KG1 (cell line): ENCODE measurements at places on chromosomes 1 and 21.
A peak's percentile ranks its signal among the peaks of the same experiment; 100 is the strongest.

DNA sequence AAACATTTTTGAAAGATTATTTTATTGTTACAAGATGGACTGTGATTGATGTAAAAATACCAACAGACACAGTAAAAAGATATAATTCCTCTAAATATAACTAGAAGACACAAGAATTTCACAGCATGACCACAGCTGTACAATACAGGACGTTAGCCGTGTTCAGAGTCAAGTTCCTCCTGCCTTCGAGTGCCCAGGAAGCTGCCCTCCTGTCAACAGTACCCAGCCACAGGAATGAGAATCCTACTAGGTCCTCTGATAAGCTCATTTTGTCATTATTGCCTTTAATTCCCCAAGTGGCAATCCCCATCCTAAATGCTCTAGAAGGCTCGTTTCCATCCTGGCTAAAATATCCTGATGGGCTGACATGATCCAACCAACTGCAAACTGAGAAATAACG, 16.4 kb upstream of the CAPN2 start:
- no peak for DNase-seq

GRCh38 chr1:224526771-224527170, 89.3 kb upstream of the CNIH3 start:
- DNase-seq, result no peak

DNA sequence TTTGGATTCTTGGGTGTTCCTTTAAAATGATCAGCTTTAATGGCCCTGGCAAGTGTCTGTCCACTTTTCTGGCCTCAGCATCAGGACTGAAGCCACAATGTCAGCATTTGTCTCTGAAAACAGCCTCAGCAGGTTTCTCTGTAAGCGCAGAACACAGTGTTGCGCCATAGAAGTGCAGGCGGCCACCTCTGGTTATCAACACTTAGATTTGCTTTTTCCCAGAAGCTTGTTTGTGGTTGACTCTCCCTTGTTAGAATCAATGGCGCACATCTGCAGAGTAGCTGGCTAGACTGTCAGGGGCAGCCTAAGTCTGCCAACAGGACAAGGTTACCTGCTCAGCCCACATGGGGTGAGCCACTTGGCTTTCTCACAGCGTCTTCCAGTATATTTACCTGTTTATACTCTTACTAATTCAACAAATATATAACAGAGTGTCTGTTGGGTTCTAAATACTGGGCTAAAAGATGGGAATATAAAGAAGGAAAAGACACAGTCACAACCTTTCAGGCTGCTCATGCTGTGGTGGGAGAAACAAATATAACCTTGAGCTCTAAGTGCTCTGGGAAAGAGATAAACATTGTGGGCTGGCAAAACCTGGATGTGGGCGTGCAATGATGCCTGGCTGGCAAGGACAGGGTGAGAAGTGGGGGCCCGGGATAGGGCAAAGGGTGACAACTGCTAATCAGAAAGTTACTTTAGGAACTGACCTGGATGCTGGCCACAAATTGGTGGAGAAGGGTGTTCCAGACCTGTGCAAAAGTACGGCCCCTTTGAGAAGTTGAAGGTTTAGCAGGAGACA, 149.3 kb upstream of the KIAA0040 start:
- no peak for DNase-seq

GRCh38 chr1:89815611-89816010, 5.2 kb upstream of the LRRC8D start:
- peak; percentile 31 for DNase-seq

- no peak for DNase-seq
These were observed 5.3 kb upstream of the WNT9A start for GRCh38 chr1:227953022-227953412.

GRCh38 chr1:55632906-55633305, 417.7 kb upstream of the USP24 start:
- DNase-seq, result no peak

DNA sequence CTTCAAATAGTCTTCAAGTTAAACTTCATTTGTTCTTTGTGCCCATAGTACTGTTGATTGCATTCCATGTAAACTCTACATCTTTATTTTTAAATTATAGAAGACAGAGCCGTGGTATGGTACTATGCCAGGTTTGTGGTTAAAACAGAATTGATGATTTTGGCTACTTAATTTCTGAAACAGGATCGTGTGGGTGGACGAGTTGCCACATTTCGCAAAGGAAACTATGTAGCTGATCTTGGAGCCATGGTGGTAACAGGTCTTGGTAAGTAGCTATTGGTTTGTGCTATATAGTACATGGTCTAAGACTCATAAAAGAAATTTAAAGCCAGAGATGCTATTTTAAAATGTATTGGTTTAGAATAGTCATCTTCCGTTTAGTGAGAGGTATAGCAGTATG, 38.0 kb downstream of the KDM1A start:
- no peak for DNase-seq

DNA sequence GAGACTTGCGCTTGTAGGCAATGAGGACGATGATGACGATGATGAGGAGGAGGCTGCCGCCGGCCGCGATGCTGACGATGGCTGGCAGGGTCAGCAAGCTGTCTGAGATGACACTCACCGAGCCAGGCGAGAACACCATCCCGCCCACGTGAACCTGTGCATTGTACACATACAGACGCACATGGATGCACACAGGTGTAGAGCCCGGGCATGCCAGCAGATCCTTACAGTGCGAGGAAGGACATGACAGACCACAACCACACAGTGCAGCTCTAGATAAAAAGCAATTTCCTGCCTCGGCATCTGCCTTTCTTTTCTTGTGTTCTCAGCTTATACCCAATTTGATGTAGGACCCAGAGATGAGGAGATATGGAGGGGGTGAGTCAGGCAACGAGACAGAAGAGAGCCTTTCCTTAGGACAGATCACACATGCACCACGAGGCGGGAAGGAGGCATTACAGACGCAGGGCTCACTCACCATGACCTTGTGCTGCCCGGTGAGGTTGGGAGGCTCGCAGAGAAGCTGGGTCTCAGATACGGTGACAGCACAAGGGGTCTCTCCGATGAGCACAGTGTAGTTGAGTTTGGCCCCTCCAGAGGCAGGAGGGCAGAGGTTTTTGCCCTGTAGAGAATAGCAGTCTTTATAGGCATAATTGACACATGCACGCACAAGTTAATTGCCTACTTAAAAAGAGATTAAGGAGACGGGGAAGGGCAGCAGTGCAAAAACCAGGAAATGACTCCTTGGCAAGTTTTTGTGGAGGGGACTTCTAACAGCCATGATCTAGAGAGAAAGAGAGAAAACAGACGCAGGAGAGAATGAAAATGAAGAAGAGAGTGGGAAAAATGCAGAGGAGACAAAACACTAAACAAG, 133.9 kb upstream of the CD34 start:
- DNase-seq, result no peak

GRCh38 chr1:155085504-155086127, 7.0 kb downstream of the EFNA3 start:
- DNase-seq, result no peak

- DNase-seq, result no peak
These were observed 2.7 kb downstream of the DCST2 start for GRCh38 chr1:155030899-155031298.

DNA sequence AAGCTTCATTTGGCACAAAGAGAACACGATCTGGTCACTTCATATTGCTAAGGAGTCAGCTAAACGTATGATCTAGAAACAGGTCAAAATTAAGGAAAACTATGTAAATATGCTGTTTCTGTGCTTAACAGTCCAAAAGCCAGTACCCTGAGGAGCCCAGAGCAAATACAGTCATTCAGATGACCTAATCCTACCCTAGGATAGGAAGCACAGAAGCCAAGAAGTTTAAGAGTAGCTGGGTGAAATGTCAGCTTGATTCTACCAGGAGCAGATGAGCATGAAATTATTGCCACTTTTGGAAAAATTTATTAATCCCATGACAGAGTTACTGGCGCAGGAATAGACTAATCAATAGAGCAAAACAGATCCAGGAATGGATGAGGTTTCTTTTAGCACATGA, 18.3 kb downstream of the SORT1 start:
- no peak for DNase-seq

GRCh38 chr1:160646711-160647328, at the start of gene SLAMF1:
TSS of gene SLAMF1 (minus strand) at chr1:160647044. CDS start at chr1:160646945, 99 bp downstream.
- peak; percentile 46 for DNase-seq

DNA sequence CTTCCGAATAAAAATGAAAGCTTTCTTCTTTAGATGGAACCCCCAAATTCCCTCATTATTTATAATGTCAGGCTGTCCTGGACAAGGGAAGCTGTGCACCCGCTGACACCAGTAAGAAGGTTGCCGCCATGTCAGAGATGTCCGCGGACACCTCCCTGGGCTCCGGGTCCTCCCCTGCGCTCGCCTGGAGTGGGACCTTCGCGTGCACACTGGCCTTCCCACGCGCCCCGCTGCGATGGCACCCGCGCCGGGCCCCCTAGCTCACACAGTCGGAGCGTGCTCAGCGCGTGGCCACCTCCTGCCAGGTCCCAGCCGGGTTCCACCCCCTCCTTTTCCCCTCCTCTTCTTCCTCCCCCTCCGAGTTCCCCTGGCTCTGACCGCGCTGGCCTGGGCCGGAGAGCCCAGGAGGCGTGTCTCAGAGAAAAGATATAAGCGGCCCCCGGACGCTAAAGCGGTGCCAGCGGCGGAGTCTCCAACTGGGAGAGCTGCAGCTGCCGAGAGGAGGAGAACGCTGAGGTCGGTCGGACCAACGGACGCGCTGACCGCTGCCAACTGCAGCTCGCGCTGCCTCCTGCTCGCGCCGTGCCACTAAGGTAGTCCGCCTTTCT, at the start of gene G0S2:
G0S2 (plus strand) TSS at position 456 of the 608 bp plus-strand sequence. CDS start 273 bp downstream, outside the sequence.
- no peak for DNase-seq

- no peak for DNase-seq
These were observed 58.3 kb upstream of the SDC3 start for GRCh38 chr1:30966690-30967369.

- no peak for DNase-seq
These were observed 19.0 kb downstream of the BTG2 start for GRCh38 chr1:203324105-203325025.

GRCh38 chr1:97314685-97315084, 593.1 kb downstream of the PTBP2 start:
- DNase-seq, result no peak

DNA sequence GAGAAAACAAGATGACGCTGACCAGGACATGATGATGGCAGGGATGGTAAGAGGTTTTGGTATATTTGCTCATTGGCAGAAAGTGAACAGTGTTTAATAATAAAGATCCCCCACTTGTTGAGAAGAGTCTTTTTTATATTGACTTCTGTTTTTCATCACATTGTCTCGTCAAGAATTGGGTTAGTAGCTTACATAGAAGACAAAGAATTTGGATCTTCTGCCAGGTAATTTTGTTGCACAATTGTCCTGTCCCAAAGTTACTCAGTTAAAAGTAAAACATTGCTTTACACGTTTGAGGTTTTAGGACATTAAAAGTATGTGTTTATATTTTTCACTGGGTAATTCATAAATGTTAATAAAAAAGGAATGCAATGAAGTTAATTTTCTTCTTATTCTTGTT, 48.3 kb upstream of the LAMC2 start:
- no peak for DNase-seq

DNA sequence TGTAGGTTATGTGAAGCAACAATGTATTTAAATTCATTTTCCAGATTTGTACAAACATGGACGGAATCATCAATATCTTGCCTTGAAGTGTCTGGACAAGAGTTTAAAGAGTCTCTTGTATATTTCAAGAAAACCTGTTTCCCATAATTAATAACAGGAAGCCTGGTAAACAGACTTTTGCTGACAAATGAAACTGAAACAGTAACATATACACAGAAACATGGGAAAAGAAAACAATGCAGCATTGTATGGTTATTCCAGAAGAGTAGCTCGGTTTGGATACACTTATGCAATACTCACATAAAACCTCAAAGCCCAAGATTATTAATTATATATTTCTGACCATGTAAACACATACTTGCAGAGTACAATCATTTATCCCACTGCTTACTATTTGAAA, 265.5 kb downstream of the PTPRC start:
- DNase-seq, result no peak

GRCh38 chr1:208475449-208475848, 231.3 kb upstream of the PLXNA2 start:
- DNase-seq, result no peak

DNA sequence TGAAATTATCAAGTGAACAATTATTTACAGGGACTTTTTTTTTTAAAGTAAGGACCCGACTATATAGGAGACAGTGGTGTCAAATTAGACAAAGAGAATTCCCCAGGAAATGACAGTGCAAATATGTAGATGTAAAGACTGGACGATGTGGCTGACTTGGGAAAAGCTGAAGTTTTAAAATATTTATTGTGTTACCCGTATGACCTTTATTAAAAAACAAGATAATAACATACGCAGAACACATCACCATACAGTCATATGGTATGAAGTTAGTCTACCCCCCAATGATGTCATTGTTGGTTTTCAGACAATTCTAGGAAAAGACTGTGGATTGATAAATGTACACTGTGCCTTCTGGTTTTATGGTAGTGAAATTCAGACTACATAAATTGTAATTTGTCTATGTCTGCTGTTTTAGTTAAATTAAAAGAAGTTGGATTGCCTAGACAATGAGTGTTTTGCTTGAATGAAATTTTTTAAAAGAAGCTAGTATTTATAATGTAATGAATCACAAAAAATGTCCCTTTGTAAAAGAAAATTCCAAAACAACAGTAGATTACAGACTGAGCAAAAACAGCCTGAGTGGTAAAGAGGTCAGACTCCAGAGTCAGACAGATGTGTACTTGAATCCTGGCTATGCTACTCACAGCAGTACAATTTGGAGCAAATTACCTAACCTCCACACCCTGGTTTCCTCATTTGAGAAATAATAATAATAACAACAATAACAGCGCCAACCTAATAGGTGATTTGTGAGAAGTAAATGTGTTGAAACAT, 15.5 kb upstream of the PDC start:
- no peak for DNase-seq

GRCh38 chr1:103937763-103938357, 188.2 kb downstream of the AMY1C start:
- DNase-seq, result no peak

GRCh38 chr1:192633533-192634253, 2.3 kb upstream of the RGS13 start:
- DNase-seq, result no peak

DNA sequence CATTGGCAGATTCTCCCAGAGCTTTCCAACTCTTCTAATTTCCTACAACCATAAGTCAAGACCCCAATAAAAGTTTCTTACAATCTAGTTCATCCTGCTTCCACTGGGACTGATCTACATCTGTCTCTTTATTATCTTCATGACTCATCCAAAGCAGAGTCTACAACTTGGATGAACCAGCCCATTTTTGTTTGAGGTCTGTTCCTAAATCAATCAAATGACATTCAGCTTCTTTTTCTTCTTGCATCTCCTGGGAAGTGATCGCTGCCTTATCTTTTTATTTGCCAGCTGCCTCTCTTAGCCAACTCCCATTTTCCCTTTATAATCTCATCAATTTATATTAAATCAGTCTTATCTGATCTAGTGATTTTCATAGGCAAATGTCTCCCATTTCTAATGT, 105.6 kb downstream of the ERG start:
- no peak for DNase-seq

GRCh38 chr21:26366781-26367180, 196.2 kb upstream of the APP start:
- DNase-seq, result no peak

GRCh38 chr1:20726118-20726911, 6.2 kb downstream of the SH2D5 start:
- no peak for DNase-seq

GRCh38 chr1:119080586-119080985, 59.9 kb downstream of the WARS2 start:
- no peak for DNase-seq

- DNase-seq, result no peak
These were observed 188.9 kb upstream of the PLXNA2 start for GRCh38 chr1:208433086-208433485.
